ENCODE measurements at places on chromosomes 7 and 10.

- DNase-seq: no peak
Observed at GRCh38 chr10:15558136-15558535, 161.6 kb downstream of the ITGA8 start.

DNA sequence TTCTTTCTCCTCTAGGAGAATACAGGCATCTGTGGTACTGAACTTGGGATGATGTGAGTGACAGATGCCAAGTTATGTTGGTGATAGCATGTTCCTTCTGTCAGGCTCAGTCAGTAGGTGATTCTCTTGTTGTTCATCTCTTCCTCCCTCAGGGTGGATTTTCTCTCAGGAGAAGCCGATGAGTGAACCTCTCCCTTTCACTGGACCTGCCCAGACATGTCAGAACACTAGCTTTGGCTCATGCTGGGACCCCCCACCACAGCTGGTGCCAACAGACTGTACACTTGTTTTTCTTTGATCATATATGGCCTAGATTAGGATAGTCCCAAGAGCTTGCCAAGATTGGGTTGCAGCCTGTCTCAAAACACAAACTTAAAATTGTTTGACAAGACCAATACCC is 129.4 kb downstream of the BMPER start:
- DNase-seq: no peak

GRCh38 chr10:106967452-106967851 is 197.1 kb downstream of the SORCS1 start:
- no peak for DNase-seq

GRCh38 chr10:97888641-97889262 is 39.1 kb downstream of the GOLGA7B start:
- peak; percentile 8 for DNase-seq

DNA sequence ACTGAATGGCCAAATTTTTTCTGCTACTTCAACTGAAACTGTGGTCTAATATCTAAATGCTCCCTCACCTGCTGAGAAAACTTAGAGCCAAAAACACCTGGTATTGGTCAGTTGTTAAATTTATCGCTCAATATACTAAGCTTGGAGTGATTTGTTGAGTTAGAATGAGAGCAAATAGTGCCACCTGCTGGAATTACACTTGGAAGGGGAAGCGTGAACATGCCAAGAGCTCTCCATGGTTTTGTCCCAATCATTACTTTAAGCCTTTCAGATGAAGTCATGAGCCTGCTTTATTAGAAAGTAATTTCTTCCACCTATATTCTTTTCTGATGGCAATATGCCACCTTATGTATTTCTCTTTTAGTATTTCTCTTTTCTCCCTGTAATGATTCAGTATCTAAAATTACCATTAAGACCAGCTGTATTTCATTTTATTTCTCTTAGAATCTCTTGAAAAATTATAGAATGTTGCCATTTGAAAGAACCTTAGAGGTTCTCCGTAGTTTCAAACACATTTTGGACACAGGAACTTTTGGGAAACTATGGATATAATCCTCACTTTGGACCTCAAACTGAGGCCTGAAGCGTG is 447.8 kb upstream of the C7orf33 start:
- peak; percentile 47 for DNase-seq

- DNase-seq: no peak
Observed at GRCh38 chr7:96285579-96285978, 36.3 kb downstream of the SLC25A13 start.

All from NCI-H1105 (cell line).